Fibroblast of lung (primary cell): ENCODE measurements at places on chromosomes 2 and 18.
A peak's percentile ranks its signal among the peaks of the same experiment; 100 is the strongest.

DNA sequence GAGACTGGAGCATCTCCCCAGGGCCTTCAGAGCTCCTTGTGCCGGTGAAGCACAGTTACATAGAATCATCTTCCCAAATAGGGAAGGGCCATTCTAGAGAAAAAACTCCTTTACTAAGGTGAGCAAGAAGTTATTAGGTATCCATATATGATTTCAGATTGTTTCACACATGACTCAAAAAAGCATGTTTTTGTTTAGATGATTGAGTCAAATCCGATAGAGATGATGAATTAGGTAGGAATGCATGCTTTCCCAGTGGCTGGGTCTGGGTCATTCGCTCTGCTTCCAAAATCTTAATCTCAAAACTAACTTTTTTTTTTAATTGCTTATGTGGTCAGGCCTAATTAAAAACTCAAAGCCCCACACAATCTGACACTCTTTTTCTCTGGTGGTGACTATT, 3.8 kb downstream of the NT5C1B start:
- DNase-seq = no peak

DNA sequence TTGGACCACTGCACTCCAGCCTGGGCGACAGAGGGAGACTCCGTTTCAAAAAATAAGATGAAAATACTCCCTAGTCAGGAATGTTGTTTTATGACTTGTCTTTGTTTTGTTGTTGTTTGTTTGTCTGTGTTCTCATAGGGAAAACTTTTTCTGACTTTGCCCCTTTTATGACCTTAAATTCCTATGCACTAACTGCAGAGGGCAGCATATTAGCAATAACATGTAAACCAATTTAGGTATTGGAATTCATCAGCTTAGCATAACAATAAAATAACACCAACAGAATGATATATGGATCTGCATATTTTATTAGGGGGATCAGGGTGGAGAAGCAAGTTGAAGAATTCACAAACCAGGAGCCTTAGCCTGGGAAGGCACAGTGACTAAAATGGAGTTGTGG, 631.5 kb downstream of the SUCLG1 start:
- DNase-seq = no peak

- DNase-seq = no peak
Measured at GRCh38 chr2:10410823-10411437, 37.2 kb downstream of the ODC1 start.

- DNase-seq = peak; percentile 36
Measured at GRCh38 chr2:119517433-119517832, 6.8 kb downstream of the SCTR start.

DNA sequence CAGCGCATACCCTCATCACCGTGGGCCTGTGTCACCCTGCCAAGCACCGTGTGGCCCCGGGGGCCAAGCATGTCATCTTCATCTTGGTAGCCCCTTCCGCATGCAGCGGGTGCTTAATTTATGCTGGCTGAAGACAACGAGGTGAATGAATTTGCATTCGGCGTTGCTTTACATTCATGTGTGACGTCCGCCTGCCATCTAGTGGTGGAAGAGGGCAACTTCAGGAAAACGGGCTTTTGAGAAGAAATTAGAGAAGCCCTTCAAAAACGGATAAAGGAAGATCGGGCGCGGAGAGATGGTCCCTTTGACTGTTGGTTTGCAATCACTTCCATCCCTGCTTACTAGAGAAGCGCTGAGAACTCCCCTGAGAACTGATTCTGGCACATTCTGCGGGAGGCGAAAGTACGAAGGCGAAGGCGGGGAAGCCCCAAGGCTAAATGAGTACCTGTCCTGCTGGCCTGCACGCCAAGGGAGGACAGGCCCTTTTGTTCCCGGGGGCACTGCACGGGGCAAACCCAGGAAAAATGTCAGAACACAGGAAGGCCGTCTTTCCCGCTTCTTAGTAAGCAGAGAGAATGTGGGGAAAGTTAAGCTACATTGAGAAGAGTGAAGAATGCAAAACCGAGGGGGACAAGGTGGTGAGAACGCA, 145.9 kb downstream of the ZNF516 start:
- peak; percentile 77 for DNase-seq

DNA sequence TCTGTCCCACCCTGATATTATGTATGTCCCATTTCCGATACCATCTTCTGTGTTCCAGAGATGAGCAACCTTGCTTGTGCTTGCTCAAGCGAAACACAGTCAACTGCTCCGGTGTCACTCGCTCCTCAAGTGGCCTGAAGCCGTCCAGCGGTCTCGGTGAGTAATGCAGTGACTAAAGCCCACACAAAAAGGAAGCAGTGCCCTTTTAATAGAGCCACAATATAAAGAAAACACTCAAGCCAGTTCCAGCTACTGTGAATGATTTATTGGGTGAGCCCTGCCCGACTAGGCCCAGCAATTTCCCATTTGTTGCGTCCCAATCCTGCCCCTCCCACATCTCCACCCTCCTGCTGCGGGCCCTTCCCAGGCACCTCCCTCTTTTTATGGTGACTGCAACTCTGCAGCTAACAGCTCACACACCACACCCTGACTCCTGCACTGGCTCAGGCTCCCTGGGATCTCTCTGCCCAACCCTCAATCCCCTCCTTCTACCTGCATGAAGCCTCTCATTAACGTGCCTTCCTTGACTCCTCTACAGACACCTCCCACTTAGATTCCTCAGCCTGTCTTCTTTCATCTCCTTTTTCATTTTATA, 44.2 kb upstream of the DSC1 start:
- peak; percentile 81 for DNase-seq
